ENCODE measurements at places on chromosomes 5 and 9.

- no peak for DNase-seq
Observed at GRCh38 chr5:171855798-171856763, 70.5 kb downstream of the SMIM23 start.

- no peak for DNase-seq
Observed at GRCh38 chr5:77083088-77083487, 4.0 kb downstream of the ZBED3 start.

- no peak for DNase-seq
Observed at GRCh38 chr9:27358007-27358406, 61.1 kb upstream of the EQTN start.

- no peak for DNase-seq
Observed at GRCh38 chr9:93128715-93129224, 5.3 kb downstream of the NINJ1 start.

GRCh38 chr9:82972446-82972845, 90.5 kb downstream of the RASEF start:
- DNase-seq: no peak

- no peak for DNase-seq
Observed at GRCh38 chr9:9523476-9524139, 1089.2 kb downstream of the PTPRD start.

- DNase-seq: no peak
Observed at GRCh38 chr5:41507501-41507900, 2.9 kb downstream of the PLCXD3 start.

DNA sequence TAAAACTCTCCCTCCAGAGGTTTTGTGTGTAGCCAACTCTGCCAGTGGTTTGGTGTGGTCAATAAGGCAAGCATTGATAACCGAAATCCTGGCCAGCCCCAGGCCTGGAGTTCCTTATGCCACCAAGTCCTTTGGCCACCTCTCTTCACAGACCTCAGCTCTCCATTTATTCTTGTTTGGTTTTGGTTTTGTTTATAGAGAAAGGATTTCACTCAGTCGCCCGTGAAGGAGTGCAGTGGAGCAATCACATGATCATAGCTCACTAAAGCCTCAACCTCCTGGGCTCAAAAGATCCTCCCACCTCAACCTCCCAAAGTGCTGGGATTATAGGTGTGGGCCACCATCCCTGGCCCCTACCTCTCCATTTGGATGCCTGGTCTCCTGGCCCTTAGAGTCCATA, 55.4 kb upstream of the PPARGC1B start:
- no peak for DNase-seq

- no peak for DNase-seq
Observed at GRCh38 chr5:10301842-10302610, 5.7 kb downstream of the CMBL start.

DNA sequence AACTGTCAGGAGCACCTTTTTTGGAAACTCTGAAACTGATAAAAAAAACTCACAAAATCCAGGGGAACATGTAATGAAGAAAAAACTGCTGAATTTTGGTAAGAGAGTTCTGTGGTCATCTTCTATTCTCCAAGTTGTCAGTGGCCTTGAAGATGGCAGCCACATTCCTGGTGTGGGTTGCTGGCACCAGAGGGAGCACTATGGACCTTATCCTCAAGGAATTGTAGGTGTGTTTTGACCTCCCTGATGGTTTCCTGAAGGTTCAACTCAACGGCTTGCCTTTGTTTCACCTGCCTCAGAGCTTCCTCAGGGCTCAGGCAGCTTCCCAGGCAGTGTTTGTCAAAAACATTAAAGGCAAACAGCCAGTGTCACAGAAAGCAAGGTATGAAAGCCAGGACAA, 2.2 kb upstream of the SLC38A9 start:
- no peak for DNase-seq

DNA sequence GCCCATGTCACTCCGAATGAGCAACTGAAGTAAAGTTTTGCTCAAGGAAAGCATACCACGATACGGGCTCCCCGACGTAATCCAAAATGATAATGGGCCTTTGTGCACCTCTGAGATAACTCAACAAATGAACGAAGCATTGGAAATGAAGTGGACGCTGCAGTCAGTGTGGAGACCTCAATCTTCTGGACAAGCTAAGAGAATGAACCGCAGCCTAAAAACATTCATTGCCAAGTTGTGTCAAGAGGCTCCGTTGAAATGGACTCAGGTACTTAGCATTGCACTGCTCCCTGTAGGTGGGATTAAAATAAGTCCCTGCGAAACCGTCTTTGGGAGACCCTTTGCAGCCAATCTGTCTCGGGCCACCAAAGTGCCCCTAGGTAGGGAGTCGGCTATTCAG, 3.9 kb upstream of the LCN9 start:
- no peak for DNase-seq

- DNase-seq: no peak
Observed at GRCh38 chr5:2660315-2660714, 91.2 kb downstream of the IRX2 start.

- DNase-seq: no peak
Observed at GRCh38 chr9:29691758-29692407, 2118.6 kb upstream of the C9orf72 start.

DNA sequence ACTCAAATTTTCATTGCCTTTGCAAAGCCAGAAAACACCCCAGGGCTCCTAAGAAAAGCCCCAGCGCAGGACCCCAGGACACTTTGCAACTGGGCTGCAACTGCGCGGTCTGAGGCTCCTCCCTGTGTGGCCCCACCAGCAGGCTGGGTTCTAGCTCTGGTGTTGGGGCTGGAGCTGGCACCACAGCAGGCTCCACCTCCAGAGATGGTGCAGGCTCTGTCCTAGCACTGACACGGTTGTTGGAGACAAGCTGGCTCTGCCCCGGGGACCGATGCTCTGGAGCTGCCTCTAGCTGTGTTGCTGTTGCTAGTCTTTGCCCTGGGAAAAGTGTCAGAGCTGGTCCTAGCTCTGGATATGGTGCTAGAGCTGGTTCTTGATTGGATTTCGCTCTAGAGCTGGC, 13.6 kb downstream of the LCN10 start:
- no peak for DNase-seq

DNA sequence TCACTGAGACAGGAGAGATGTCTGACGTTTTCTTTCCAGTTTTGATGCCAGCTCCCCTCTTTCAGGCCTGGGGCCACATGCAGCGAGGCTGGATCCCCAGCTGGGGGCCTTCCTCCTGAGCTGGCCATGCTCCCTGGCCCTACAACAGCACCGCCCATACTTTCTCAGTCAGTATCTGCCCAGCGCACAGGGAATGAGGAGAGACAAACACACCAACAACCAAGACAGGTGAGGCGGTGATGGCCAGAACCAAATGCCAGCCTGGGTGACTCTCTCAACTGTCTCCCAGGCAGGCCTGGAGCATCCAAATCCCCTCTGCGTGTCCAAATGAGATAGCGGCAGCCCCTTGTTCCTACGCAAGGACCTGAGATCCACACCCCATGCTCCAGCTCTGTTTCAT, 109.6 kb downstream of the ROR2 start:
- DNase-seq: no peak

GRCh38 chr9:135531096-135531495, 9.9 kb downstream of the LCN1 start:
- no peak for DNase-seq

DNA sequence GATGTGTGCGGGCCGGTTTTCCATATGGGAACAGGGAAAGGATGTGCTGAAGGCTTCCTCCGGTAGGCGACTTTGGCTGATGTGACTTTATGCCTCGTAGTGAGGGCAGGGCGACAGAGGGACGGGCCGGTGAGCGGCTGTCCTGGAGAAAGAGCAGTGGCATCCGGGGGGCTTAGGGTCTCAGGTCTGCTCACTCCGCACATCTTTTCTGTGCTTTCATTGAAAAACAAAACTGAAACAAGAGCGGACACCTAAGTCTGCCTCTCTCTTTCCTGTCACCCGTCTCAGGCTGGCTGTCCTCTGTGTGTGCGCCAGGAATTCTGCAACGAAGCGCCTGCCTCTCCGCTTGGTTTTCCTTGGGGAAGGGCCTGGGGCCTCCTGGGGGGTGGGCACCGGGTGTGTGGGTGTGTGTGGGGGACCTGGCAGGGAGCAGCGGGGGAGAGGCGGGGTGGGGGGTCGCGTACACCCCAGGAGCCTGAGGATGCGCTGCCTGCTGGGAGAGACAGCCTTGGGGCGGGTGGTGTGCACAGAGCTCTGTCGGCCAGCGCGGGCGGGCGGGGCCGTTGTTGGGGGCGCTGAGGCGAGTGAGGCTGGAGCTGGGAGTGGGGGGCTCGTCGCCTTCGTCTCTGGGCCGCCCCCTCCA, 580 bp upstream of the PRRX2 start:
- DNase-seq: no peak

- DNase-seq: no peak
Observed at GRCh38 chr5:111255169-111255568, 31.0 kb downstream of the CAMK4 start.

- DNase-seq: no peak
Observed at GRCh38 chr5:111856876-111857466, 100.0 kb upstream of the NREP start.

GRCh38 chr9:135294836-135295235, 184.7 kb upstream of the PPP1R26 start:
- no peak for DNase-seq

GRCh38 chr5:151799407-151799806, 27.7 kb downstream of the G3BP1 start:
- DNase-seq: peak; percentile 8

DNA sequence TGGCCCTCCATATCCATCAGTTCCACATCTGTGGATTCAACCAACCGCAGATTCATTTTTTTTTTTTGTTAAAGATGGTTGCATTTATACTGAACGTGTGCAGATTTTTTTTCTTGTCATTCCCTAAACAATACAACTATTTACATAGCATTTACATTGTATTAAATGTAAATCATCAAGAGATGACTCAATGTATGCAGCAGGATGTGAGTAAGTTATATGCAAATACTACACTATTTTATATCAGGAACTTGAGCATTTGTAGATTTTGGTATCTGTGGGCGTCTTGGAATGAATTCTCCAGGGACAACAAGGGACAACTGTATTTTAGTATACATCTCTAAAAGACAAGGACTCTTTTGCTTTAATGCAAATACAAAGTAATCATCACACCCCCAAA, 299.2 kb upstream of the ZNF608 start:
- no peak for DNase-seq

DNA sequence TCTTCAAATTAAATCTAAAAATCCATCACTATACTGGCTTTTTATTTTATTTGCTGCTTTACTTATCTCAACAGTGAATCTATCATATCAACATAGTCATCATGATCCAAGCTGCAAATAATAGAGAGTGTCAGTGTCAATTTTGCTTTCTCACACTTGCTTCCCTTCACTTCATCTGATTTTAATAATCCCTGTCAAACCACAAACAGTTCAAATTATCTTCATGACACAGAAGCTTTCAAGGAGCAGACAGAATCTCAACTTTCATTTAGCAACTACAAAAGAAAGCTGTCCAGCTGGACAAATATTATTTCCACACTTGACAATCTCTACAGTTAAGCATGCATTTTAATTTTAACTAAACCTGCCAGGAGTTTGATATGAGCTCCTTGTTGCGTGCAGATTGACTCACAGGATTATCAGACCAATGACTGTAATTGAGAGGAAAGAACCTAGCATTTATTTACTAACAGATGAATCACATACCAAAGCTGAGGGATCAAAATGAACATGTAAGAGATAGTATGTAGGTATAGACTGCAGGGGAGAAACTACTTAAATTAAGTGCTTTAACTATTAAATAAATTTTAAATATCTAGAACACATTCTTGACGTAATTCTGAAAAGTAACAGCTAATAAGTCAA, 56.0 kb downstream of the KIAA0825 start:
- no peak for DNase-seq

DNA sequence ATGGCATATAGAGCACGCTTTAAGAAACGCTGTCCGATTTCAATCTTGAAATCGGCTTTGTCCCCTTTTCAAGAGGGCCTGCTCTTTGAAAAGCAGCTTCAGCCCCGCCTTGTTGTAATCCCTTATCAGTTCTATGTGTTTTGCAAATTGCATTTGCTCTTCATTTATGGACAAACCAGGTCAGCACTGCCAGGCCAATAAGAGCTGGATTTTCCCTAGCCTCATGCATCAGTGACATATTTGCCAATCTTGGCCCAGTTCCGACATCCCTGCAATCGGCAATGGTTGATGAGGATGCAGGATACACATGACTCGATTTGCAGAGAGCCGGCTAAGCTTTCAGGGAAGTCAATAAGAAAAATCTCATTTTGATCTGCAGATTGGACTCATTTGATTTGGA, 529.1 kb upstream of the CLINT1 start:
- DNase-seq: no peak

GRCh38 chr5:66666778-66667177, 70.6 kb downstream of the MAST4 start:
- no peak for DNase-seq

DNA sequence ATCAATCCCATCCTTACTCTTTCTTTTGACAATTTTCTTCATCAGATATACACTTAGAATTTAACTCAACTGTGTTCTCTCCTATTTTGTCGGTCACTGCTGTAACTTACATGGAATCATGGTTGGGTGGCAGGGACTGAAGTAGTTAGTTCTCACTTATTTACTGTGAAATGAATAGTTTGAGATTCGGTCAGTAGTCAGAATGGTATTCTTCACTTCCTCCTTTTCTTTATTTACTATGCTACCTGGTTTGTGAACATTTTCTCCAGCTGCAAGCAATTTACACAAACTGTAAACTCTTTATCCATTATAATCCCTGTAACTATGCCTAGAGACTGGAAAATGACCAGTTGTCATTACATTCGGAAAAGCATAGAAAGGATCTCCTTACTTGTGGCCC, 41.5 kb upstream of the GDNF start:
- DNase-seq: no peak

DNA sequence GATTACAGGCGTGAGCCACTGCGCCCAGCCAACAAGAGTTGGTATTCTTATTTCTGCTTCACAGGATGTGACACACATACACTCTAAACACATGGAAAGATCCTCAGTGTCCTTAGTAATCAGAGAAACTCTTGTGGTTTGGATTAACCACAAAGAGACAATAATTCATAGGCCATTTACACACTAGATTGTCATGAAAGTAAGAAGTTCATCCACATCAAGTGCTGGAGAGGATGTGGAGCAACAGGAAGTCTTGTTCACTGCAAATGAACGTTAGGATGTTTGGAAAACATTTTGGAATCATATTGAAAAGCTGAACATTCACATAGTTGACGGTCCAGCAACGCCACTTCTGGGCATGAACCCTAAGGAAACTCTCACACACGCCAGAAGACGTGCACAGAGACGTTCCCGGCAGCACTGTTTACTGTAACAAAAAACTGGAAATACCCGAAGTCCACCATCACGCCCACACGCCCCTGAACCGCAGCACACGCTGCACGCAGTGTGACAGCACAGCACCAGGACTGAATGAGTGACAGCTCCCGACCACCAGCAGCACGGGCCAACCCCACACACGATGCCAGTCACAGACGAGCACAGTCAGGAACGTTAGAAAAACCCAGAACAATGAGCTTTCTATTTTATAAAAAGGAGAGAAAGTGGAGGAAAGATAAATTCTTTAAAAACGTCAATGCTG, 87.6 kb downstream of the COL23A1 start:
- DNase-seq: no peak

All from activated T-cell treated with anti-CD3 and anti-CD28 coated beads for 48 hours (primary cell).